Occipital lobe (tissue), 3 donors: ENCODE measurements at places on chromosomes 1 and 21. TPM values are rescaled to one million over a fixed set of nuclear protein-coding genes. Genes with fewer than 3 reads are reported as not detected.

The SYNC gene
- total RNA-seq: 4.1 TPM

GRCh38 chr1:35115459-35116383 lies 36.5 kb downstream of the ZMYM1 start:
- DNase-seq: no peak

The CHAF1B gene
- total RNA-seq: 1.6 TPM

The MTARC1 gene
- total RNA-seq: 9.4 TPM

- no peak for DNase-seq
Measured at GRCh38 chr21:32330784-32331311, 32.2 kb downstream of the MRAP start.

The NGF gene
- total RNA-seq: 0.78 TPM
